Activated CD4-positive, alpha-beta T cell treated with anti-CD3 and anti-CD28 coated beads for 24 hours (primary cell): ENCODE measurements at places on chromosomes 16 and 17.
A peak's percentile ranks its signal among the peaks of the same experiment; 100 is the strongest.

- DNase-seq: no peak
Measured at GRCh38 chr17:44989552-44990138, 21.5 kb upstream of the C1QL1 start.

DNA sequence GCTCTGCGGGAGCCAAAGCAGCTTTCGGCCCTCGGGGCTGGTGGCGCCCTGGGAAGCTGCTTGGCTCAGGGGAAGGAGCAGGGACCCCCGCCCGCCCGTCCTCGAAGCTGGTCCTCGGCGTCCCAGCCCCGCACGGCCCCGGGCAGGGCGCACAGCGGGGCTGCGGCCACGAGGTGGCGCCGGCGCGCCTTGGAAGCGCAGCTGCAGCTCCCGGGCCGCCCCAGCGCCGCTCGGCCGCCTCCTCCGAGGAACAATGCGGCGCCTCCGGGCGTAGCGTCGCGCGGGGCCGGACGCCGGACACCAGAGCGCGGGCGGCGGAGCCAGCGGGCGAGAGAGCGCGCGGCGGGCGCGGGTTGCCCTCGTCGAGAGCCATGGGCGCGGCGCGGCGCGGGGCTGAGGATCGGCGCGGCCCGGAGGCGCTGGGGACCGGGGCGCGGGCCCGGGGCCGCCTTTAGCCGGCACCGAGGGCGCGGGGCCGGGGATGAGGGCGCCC is at the start of gene MGAT5B:
Gene MGAT5B, plus strand, starts transcription at position 229 of the 493 bp plus-strand sequence. CDS start 626 bp downstream, outside the sequence.
- DNase-seq: peak; percentile 70

- DNase-seq: no peak
Measured at GRCh38 chr17:35914354-35914753, 16.2 kb downstream of the RDM1 start.

DNA sequence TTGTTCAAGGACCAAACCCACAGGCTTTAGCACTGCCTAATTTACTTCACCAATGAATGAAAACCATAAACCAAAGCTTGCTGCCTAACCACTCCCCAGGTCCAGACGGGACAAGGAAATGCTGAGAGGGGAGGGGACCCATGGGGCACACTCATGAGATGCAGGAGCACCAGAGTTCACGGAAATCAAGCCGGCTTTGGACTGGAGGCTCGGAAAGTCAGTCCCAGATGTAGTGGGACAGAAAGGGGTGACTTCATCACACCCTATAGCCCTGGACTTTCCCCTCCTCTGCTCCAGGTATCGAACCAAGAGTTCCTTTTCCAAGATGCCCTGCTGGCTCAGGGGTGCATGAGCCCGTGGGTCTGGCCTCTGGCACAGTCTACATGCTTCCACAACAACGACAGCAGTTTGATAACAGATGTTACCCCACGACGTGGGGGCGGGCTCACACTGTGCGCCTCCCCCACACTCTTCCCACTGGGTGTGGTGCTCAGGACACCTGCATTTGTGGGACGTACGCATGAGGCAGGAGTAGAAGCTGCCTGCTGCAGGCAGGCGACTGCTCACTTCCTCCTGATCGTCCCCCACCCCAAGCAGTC is 63.2 kb downstream of the AMFR start:
- DNase-seq: no peak

- no peak for DNase-seq
Measured at GRCh38 chr17:48438516-48439061, 8.6 kb upstream of the SKAP1 start.

DNA sequence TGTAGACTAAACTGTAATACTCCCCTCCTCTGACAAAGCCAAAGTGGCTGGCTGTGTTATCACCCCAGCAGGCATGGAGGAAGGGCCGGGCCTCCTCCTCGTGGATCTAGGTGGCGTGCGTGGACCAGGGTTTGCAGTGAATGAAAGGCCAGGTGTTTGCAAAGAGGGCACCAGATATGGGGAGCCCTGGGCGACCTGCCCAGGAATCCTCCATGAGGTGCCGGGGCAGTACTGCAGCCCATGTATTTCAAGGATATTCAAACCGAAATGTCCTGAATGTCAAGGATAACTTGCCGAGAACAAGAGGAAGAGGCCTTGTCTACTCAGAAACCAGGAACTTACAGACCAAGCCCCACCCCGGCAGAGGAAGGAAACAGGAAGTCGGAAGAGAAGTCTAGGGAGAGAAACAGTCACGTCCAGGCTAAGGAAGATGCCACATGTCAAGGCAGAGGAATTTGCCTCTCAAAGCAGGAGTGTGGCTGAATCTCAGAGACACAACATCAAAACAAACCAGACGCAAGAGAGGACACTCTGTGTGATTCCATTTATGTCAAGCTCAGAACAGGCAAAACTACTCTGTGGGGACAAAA is 13.7 kb upstream of the OSGIN1 start:
- DNase-seq: no peak

DNA sequence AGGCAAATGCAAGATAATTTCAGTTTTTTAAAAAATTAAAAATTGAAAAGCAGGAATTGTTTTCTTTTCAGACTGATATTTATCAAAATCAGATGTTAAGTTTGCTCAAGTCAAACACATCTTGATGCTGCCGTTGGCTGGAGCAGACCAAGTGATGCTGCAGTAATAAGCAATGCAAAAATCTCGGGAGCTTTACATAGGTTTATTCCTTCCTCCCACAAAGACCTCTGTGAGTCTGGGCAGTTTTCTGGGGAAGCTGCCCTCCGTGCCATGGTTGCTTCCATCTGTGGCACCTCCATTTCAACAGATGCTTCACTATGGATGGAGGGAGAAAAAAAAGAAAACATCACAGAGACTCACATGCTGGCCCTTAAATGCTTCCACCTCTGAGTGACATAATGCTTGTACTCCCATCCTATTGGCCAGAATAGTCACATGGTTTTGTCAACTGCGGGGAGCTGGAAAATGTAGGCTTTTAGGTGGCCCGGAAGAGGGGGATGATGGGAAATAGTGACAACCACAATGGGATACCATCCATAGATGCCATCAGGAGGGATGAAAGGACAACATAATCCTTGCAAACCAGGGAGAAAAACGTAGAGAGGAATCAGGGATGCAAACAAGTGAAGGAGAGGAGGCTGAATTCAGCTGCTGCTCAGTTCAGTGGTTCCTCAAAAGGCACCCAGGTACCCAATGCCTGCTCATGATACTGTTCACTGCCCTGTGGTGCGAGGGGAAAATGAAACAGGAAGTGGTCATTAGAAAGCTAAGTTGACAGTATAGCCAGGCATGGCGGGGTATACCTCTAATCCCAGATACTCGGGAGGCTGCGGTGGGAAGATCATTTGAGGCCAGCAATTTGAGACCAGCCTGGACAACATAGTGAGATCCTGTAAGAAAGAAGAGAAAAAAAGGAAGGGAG is 13.5 kb upstream of the ERCC4 start:
- no peak for DNase-seq

DNA sequence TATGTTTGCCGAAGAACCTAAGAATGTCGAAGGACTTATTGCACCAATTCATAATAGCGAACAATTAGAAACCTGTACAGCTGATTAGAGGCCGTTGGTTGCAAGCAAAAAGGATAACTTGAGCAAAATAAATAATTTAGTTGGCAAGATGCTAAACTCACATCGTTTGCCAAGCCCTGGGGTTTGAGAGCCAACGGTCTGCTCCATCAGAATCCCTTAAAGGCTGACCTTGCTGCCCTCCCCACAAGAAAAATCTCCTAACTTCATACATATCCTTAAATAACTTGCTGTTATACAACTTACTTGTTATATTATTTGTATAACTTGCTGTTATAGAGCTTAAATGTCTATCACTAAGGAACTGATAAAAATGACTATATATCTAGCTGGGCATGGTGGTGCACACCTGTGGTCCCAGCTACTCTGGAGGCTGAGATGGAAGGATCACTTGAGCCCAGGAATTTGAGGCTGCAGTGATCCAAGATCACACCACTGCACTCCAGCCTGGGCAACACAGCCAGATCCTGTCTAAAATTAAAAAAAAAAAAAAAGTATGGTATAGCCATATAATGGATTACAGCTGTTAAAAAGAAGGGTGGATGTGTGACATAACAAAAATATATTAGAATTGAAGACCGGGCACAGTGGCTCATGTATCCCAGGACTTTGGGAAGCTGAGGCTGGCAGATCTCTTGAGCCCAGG is 1.9 kb upstream of the TRIM37 start:
- no peak for DNase-seq

- DNase-seq: no peak
Measured at GRCh38 chr17:60079401-60080243, 901 bp upstream of the HEATR6 start.

DNA sequence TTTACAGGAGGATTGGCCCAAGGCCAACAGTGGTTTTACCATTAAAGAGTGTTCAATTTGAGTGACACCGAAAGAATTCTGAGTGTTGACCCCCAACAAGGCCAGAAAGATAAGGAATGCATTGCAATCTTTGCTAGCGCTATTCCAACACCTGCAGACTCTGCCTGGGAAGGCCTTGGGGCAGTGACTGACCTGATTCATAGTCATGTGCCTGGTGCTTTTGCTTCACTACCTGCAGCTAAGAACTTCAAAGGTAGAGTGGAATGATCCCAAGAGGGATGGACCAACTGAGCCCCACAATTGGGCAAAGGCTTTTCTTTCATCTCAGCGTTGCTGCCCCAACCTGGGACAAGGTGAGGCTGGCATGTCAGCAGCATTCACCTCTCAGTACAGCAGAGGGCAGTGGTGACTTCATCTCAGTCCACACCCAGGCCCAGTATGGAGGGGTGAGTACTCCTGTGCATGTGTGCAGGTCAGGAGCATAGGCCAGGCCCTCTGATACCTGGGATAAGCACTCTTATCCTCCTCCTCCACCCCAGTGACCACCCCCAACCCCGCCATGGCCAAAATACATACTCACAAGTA is 149.6 kb upstream of the GNAO1 start:
- DNase-seq: peak; percentile 1

- no peak for DNase-seq
Measured at GRCh38 chr16:4016005-4016352, 100.3 kb downstream of the ADCY9 start.

GRCh38 chr16:13702614-13703013 is 217.3 kb upstream of the ERCC4 start:
- no peak for DNase-seq

GRCh38 chr17:1714427-1714979 is 4.3 kb upstream of the TLCD2 start:
- DNase-seq: no peak

- no peak for DNase-seq
Measured at GRCh38 chr17:62950067-62950466, 16.0 kb upstream of the TANC2 start.

DNA sequence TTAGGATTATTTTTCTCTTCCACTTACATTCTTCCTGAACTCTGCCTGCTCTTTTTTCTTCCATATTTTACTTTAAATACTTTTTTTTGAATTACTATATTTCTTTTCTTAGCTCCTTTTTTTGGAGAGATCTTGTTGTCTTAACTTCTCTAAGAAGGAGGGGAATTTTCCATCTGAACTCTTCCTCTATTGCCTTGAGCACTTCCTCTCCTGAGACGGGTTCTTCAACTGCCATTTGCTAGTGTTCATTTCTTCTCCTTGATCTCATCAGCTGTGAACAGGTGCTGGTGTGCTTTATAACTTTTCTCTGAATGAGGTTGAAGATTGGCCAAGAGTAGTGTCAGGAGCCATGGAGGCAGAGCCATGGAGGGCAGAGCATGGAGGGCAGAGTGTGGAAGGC is 15.1 kb upstream of the CD300LD start:
- DNase-seq: no peak

- no peak for DNase-seq
Measured at GRCh38 chr17:50661348-50661747, 26.7 kb downstream of the ABCC3 start.

GRCh38 chr17:43431714-43432523 is 33.1 kb downstream of the ARL4D start:
- DNase-seq: no peak

GRCh38 chr16:19127674-19128131 is 13.9 kb downstream of the ITPRIPL2 start:
- no peak for DNase-seq

DNA sequence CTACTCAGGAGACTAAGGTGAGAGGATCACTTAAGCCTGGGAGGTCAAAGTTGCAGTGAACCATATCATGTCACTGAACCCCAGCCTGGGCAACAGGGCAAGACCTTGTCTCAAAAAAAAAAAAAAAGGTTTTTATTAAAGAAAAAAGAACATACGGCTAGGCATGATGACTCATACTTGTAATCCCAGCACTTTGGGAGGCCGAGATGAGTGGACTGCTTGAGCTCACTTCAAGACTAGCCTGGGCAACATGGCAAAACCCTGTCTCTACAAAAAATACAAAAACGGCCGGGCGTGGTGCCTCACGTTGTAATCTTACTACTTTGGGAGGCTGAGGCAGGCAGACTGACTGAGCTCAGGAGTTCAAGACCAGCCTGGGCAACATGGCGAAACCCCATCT is 38.4 kb downstream of the RANBP10 start:
- no peak for DNase-seq

DNA sequence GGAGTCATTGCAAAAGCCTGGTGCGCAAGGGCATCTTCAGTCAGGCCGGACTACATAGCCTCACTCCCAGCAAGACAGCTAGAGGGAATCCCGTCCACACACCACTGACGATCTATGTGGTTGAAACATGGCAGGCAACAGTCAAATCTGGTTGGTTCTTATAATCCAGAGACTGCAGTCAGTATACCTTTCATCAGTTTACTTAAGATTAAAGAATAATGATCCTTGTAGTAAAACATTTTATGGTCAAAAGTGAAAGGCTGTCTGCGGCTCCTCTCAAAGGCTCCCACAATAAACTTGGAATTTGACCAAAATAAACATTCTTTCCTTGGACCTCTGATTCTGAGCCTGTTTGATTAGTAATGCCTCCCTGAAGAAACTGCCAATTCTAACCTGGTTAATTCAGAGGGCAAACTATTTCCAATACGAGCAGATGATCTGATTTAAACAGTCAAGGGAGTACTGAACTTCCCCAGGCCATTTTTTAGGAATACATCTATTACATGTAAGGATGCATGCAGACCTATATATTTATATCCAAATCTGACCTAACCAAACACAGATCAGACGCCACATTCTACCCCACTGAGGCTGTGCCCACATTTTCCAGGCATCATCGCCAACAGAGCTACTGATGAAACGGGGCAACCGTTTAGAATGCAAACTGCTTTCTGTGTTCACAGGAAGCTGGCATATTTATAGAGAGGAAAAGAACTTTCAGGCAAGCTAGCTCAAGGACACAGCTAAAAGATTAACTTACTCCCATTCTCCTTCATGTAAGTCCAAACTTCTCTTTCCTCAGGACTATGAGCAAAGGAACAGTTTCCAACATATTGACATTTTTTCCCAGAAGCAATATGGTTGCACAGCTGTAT is 15.3 kb upstream of the TXNDC11 start:
- DNase-seq: no peak

DNA sequence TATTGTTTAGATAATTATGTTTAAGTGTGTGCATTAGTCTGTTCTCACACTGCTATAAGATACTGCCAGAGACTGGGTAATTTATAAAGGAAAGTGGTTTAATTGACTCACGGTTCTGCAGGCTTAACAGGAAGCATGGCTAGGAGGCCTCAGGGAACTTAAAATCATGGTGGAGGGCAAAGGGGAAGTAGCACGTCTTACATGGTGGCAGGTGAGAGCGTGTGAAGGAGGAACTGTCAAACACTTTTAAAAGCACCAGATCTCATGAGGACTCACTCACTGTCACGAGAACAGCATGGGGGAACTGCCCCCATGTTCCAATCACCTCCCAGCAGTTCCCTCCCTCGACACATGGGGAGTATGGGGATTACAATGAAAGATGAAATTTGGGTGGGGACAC is 203.5 kb upstream of the GOT2 start:
- no peak for DNase-seq
